ENCODE measurements at places on chromosomes 5 and 9.

- DNase-seq: no peak
Measured at GRCh38 chr9:4333787-4334186, 33.9 kb upstream of the GLIS3 start.

- DNase-seq: no peak
Measured at GRCh38 chr5:160367885-160368284, 2.5 kb downstream of the C1QTNF2 start.

- DNase-seq: no peak
Measured at GRCh38 chr5:66737096-66737495, 140.9 kb downstream of the MAST4 start.

GRCh38 chr9:99403371-99403770, 181.3 kb downstream of the SEC61B start:
- no peak for DNase-seq

DNA sequence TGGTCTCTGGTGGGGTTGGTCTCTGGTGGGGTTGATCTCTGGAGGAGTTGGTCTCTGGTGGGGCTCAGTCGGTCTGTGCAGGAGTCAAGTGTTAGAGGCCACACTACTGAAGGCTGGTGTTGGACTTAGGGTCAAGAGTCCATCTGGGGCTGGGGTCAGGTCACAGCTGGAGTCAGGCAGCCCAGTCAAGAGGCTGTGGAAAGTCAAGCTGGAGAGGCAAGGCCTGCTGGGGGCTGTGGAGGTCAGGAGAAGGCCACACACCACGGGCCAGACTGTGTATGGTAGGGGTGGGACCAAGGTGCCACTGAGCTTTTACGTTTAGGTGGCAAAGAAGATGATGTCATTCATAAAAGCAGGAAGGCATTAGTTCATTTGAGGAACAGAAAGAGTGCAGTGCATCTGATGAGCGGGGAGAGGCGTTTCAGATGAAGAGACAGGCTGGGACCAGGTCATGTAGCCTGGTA, 16.7 kb upstream of the CD74 start:
- no peak for DNase-seq

DNA sequence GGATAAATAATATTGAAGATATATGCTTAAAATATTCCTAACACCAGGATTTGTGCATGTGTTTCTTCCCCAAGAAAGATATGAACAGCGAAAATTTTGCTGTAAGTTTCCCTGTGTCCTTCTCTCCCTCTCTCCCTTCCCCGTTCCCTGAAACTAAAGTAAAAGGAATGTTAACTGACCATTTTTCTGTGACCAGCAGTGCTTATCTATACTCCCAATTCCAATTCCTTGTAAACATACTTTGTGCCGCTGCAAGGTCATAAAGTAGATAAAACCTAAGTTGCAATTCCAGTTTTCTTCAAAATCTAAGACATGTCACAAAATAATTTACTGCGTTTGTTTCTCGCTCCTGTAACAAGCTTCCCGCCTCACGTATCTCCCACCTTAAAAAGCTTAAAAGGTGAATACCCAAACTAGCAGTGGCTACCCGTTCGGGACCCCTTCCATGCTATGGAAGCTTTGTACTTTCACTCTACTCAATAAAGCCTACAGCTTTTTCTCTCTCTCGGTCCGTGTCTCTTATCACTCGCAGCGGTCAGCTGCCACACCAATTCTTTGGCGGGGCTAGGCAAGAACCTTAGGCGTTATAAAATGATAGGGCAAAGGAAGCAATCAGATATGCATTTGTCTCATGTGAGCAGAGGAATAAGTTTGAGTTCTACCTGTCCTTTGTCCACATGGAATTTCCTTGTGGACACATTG, 1798.0 kb downstream of the EFNA5 start:
- no peak for DNase-seq

DNA sequence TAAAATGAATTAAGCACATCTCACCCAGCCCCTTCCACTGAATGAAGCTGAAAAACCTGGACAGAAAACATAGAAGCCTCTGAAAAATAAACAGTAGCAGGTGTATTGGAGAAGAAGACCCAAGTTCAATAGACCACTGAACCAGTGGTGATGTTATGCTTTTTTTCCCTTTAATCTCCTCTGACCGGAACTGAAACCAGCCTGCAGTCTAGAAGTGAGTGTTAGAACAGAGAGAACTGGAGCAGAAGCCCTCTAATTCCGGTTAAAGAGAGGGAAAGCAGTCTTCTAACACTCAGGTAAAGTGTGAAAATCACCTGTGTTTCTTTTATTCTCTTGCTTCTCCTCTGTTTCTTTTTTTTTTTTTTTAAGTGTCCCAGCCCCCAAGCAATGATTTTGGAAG, 83.5 kb upstream of the CCL21 start:
- DNase-seq: no peak

DNA sequence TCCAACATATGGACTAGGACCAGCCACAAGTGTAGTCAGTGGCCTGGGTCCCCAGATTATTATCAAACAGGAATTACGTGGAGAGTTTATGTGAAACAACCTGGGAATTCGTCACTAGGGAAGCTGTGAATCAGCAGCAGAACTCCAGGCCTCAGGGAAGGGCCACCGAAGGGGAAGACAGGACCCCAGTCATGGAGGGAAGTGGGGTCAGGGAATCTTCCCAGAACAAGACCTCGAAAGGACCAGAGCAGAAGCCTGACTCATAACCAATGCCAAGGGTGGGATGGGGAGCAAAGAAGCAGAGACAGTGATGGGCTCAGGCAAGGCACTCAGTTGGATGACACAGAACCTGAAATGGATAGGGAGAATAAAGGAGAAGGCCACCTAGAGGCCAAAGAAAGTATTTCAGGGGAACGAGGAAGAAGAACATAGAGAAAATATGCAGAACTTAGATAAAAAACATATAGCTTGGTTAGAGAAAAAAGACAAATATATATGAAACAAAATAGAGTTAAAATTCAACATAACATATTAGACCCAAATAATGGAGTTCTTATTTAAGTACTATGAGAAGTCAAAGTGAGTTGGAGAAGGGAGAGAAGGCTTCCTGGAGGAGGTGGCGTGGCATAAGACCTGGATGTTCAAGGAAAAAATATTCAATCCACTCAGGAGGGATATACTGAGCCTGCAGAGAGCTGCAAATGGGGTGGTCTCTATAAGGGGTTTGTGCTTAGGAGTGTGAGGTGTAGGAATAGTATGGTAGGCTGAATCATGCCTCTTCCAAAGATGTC, 66.7 kb upstream of the CAST start:
- DNase-seq: no peak

DNA sequence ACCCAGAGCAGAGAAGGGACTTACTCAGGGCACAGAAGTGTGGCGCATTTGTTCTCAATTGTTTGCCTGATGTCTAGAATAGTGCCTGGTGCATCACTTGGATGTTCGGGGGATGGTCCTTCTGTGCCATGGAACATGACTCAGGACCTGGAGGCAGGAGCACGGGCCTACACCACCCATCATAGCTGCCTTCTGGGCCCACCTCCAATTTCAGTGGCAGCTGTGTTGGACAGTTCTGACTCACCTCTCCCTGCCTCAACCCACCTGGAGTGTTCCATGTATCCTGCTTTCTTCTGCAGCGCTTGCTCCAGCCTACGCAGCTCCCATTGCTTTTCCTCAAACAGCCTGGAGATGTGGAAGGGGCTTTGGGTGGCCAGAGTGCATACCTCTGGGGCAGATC, 12.5 kb upstream of the CXCL14 start:
- DNase-seq: no peak

DNA sequence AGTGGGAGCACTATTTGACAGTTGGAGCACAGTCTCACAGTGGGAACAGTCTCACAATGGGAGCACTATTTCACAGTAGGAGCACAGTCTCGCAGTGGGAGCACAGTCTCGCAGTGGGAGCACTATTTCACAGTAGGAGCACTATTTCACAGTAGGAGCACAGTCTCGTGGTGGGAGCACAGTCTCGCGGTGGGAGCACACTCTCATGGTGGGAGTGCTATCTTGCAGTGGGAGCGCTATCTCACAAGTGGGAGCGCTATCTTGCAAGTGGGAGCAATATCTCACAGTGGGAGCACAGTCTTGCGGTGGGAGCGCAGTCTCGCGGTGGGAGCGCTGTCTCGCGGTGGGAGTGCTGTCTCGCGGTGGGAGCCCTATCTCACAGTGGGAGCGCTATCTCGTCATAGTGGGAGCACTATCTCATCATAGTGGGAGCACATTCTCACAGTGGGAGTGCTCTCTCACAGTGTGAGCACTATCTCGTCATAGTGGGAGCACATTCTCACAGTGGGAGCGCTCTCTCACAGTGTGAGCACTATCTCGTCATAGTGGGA, 56.1 kb downstream of the MED10 start:
- no peak for DNase-seq

DNA sequence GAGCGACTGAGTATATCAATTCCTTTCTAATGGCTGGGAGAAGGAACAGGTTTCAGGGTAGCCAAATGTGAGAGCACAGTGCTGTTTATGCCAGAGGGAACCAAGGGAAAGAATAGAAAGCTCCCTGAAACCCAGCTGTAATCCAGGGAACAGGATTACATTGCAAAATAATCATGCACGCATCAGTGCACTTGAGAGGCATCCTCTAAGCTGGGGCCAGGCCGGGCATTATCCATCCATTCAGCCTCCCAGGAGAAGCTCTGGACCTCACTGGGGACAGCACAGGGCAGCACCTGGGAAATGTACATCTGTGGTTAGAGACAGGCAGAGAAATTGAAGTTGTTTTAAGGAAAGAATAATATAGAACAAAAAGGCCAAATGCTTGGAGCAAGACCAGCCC, 72.7 kb downstream of the MTRR start:
- no peak for DNase-seq

DNA sequence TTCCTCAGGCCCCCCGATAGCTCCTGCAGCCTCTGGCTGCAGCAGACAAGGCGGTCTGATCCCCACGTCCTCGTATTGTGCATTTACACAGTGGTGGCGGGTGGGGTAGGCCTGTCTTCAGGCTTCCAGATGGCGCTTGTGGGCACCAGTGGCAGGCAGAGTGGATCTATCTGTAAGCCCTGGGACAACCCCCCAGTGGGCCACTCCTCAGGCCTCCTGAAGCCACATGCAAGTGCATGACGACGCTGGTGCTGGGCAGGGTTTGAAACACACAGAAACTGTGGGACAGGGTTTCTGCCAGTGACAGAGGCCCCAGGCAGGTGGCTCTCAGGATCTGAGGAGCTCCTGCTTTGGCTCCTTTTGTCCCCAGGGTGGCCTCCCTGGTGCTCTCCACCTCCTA, 42.0 kb downstream of the SLF1 start:
- no peak for DNase-seq

DNA sequence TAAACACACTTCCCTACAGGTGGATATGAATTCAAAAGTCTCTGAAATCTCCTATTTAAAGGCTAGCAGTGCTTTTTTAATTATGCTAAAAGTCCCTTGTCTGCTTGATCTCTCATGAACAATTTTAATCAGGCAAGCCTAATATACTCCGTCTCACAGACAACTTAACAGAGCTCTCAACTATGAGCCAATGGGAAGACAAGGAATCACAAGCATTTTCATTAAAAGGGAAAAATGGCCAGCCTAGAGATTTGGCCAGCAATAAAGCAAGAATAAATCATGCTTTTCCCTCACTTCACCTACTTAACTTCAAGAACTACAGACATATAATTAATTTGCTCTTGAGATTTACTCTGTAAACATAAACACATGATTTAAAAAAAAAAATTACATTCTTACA, 78.0 kb downstream of the RFX3 start:
- DNase-seq: no peak

- DNase-seq: no peak
Measured at GRCh38 chr5:36417221-36417620, 115.5 kb upstream of the RANBP3L start.

- DNase-seq: no peak
Measured at GRCh38 chr5:68710514-68710913, 383.3 kb upstream of the SLC30A5 start.

- no peak for DNase-seq
Measured at GRCh38 chr5:126139773-126140172, 283.4 kb upstream of the GRAMD2B start.
